ENCODE measurements at places on chromosomes 2 and 18.

DNA sequence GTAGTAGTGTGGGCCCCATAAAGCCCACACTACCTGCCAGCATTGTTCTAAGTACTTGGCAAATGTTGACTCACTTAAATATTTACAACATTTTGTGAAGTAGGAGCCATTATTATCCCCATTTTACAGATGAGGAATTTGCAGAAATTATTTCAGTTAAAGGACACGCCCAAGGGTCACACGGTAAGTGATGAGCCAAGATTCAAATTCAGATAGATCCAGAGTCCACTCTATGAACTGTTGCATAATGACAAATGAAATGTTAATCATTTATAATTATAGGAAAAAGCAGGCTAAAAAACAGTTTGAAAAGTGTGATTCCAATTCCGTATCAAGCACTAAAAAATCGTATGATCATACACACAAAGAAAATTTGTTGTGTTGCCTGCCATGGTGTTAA, 108.4 kb downstream of the MDH1 start:
- DNase-seq, result no peak

- DNase-seq, result no peak
Measured at GRCh38 chr2:130352237-130352636, 3.6 kb upstream of the PTPN18 start.

GRCh38 chr2:199940373-199940772, 14.9 kb downstream of the TYW5 start:
- no peak for DNase-seq

GRCh38 chr18:46322411-46322891, 218.3 kb downstream of the HAUS1 start:
- DNase-seq, result no peak

- no peak for DNase-seq
Measured at GRCh38 chr2:26442707-26443106, 35.2 kb downstream of the OTOF start.

DNA sequence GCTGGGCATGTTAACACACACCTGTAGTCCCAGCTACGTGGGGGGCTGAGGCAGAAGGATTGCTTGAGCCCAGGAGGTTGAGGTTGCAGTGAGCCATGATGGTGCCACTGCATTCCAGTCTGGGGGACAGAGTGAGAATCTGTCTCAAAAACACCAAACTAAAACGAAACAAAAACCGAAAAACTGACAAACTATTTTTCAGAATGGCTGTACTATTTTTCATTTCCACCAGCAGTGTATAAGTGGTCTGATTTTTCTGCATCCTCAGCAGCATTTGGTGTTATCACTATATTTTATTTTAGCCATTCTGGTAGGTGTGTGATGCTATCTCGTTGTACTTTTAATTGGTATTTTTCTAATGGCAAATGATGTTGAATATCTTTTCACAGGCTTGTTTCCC, 95.2 kb downstream of the PDCL3 start:
- no peak for DNase-seq

- DNase-seq, result no peak
Measured at GRCh38 chr2:218216336-218216673, 684 bp upstream of the ARPC2 start.

DNA sequence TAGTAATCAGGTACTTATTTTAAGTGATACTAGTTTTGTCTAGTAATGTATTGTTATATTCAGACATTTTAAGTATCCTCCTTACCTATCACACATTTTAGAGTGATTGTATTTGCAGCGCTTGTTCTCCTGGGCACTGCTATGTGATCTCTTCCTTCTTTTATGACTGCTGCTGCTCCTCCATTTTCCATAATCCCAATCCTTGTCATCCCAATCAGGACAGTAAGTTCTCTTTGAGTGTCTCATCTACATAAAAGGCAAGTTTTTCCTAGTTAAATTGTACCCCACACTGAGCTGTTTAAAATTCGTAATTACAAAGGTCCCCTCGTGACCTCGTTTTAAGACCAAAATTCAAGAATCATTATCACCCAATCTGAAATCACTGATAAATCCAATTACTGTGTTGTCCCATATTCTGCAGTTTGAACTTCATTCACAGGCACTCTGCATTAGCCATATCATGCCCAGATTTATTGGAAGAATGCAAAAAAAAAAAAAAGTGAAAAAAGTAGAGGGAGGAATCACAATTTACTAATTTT, 2.8 kb downstream of the CLK1 start:
- no peak for DNase-seq

Measured in stimulated activated CD8-positive, alpha-beta memory T cell treated with anti-CD3 and anti-CD28 coated beads, Interleukin-12 subunit alpha, Interleukin-12 subunit beta, amount 100 ng/mL, for 4 hours (primary cell).